CD8-positive, alpha-beta T cell (primary cell): ENCODE measurements at places on chromosomes 13 and 19. TPM values are rescaled to one million over a fixed set of nuclear protein-coding genes. Genes with fewer than 3 reads are reported as not detected.
A peak's percentile ranks its signal among the peaks of the same experiment; 100 is the strongest.

- DNase-seq, result no peak
These were observed 18.9 kb downstream of the ELAVL1 start for GRCh38 chr19:7986321-7987113.

- no peak for DNase-seq
These were observed 1109.6 kb upstream of the ATXN8OS start for GRCh38 chr13:68998056-68998455.

GRCh38 chr13:68608147-68608546 lies 1378.0 kb upstream of the PCDH9 start:
- DNase-seq, result no peak

- no peak for DNase-seq
These were observed 150.6 kb downstream of the LHFPL6 start for GRCh38 chr13:39452417-39452816.

DNA sequence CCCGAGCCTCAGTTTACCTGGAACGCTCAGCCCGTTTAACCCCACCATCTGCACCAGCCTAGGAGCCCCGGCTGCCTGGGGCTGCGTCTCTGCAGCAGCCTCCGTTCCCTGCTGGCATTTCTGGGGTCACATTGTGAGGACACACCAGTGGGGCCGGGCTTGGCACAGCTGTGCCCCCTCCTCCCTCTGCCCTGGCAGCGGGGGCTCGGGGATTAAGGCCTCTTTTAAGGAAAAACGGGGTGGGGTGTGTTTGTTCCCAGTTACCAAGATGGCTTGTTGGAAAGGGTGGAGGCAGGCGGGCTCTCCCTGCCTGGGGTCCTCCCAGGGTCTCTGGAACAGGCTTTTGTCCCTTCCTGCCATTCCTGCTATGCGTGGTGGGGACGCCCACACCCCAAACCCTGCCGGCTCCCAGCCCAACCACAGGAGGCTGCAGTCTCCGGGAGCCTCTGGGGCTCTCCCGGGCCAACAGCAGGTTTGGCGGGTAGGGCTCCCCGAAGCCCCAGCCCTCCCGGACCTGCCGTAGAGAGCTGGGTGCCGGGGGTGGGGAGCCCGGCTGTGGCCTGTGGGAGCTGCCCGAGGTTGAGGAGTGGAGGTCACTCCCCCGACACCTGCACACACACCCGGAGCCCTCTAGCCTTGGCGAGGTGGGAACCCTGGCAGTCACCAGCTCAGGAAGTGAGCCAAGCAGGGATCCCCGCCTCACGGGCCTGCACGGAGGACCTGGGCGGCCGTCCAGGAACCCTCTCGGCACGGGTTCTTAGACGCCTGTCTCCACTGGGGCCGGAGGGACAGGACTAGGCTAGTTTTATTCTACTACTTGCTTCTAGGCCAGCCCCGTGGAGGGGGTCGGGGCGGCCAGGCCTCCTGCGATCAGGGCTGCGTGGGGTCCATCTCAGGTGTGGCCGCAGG lies 36.9 kb downstream of the GADD45B start:
- no peak for DNase-seq

DNA sequence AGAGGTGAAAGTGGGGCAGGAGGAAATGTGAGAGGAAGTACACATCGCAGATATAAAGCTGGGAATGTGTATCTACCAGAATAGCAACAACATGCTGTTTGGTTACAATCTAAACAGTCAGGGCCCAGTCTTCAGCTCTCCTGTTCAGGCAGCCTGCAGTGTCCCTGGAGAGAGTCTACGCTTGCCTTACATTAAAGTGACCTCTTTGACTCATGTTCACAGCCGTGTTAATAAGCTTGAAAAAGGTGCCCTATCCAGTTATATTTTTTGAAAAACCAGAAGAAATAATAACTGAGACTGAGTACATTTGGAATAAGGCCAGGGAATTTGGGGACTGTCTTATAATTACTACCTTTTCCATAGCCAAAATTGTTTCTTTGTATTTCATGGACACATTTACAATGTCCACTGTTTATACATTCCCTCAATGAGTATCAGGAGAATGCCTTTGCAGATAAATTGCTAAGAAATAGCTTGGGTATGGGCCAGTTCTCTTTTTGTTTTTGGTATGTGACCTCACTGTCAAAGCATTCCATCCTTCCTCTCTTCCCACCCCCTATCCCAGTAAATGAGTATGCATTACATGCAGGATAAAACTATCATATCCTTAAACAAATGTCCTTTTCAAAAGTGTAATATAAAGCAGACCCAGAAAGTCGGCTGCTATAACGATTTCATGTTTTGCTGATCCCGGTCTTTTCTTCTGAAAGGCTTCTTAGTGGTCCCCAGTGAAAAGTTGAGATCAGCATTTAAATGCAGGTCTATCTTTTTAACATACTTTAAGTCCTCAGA lies 82.6 kb downstream of the PCDH9 start:
- no peak for DNase-seq

DNA sequence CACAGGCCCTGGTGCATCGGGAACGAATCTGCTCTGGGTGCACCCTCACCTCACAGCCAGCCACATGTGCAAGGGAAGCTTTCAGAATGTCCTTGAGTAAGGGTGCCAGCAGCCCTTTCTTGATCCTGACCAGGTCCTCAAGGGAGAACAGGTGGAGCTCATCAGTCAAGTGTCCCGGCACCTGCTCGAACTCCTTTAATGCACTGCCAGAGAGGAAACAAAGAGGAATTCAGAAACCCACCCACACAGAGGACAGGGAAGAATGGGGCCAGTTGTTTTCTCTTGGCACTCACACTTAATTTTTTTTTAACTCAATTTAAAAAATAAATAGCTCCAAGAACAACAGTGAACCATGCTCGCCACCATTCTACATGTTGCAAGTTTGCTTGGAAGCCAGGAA lies 41.7 kb downstream of the RUBCNL start:
- no peak for DNase-seq

DNA sequence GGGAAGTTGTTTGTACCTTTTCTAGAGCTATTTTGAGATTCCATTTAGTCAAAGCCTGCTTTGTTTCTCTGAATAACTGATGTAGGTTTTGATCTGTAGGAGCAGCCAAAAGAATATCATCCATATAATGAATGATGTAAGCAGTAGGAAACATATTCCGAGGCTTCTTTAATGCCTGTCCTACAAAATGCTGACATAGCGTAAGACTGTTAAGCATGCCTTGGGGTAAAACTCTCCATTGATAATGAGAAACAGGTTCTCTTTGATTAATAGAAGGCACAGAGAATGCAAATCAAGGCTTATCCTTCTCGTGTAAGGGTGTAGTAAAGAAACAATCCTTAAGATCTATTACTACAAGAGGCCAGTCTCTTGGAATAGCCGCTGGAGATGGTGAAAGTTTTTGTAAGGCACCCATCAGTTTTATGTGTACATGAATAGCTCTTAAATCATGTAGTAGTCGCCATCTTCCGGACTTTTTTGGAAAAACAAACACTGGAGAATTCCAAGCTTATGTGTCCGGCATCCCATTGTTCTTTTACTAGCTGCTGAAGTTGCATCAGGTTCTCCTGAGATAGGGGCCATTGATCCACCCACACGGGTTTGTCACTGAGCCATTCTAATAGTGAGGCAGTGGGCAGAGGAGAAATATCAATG lies 13.5 kb downstream of the FPR3 start:
- DNase-seq, result no peak

DNA sequence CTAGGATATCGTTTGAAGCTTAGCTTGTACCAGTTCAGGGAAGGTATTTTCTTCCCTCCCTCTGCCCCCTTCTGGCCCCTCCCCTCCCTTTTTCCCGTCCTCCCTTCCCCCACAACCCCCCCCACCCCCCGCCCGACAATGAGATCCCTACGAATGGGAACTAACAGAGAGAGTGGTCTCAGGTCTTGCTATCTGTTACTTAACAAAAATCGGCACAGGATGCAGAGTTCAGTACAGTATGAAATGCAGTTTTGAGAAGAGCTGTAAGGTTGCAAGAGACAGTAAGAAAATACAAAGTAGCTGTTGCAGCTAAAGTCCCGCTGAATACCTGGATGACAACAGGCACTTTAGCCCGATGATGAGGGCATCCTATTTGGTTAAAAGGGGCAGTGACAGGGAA lies 3.1 kb upstream of the DACH1 start:
- DNase-seq, result no peak

DNA sequence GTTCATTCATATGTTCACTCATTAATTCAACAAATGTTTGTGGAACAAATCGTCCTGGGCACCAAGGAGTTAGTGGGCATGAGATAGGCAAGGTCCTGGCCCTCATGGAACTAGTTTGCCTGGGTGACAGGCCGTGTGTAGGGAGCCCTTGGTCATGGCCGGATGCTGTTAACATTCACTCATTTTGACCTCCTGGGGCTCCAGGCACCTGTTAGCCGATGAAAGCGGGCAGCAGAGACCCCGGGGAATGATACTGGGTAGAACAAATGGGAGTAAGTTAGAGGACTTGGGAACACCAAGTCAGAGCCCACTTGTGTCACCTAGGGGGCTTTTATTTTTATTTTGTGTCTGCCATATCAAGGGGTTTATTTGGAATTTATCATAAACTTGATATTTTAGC lies 6.6 kb downstream of the MED25 start:
- DNase-seq, result no peak

DMKN gene
- total RNA-seq, result 1.9 TPM

CYP4F2 gene
- not detected for total RNA-seq

AP1M2 gene
- total RNA-seq, result not detected

LILRA1 gene
- total RNA-seq, result not detected

DNA sequence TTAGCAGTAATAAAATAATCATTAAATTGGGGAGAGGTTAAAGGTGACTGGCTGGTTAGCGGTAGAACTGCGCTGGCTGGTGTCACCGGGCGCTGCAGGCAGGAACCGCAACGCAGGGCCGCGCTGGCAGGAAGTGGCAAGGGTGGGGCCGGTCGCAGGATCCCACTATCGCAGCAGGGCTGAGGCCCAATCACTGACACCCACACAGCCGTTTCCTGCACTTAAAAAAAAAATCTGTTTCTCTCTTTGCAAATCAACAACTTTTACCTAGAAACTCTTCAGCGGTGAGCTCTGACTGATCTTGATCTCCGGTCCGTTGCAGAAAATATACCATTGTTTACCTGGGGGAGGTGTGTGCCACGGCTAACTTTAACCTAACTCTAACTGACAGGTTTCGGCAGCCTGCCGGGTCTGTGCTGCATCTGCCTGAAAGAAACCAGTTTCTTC lies 46.9 kb downstream of the KLF2 start:
- DNase-seq, result peak; percentile 97

PIP5K1C gene
- total RNA-seq, result 12.2 TPM

CCDC194 gene
- 0.89 TPM for total RNA-seq

BLVRB gene
- 6.4 TPM for total RNA-seq

- DNase-seq, result no peak
These were observed 147.2 kb upstream of the KLHL1 start for GRCh38 chr13:70255406-70255991.

SBK3 gene
- not detected for total RNA-seq

SYNE4 gene
- total RNA-seq, result 0.95 TPM

DNA sequence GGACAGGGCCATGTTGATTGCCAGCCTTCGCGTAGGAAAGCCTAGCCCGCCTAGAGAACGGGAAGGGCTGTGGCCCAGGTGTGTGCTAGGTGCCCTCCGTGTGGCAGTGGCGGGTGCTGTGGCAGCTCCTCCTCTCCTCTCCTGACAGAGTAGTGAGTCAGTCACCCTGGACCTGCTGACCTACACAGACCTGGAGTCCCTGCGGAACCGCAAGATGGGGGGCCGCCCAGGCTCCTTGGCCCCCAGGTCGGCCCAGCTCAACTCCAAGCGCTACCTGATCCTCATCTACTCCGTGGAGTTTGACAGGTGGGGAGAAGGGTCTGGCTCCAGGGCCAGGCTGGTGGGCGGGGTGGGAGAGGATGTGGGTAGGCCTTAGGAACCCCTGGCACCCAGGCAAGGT lies 11.1 kb downstream of the CCDC61 start:
- no peak for DNase-seq
